ENCODE measurements at places on chromosomes 13 and 19. TPM values are rescaled to one million over a fixed set of nuclear protein-coding genes. Genes with fewer than 3 reads are reported as not detected.

Gene PRODH2
- total RNA-seq, result not detected

Gene SRRM5
- total RNA-seq, result 0.40 TPM

Gene DDX49
- 45.2 TPM for total RNA-seq

Gene DPF1
- total RNA-seq, result not detected

Gene IRGC
- total RNA-seq, result not detected

Gene ZNF613
- total RNA-seq, result 3.3 TPM

Gene FUT3
- total RNA-seq, result 0.50 TPM

Gene SYNE4
- total RNA-seq, result 2.0 TPM

Gene SERPINE3
- total RNA-seq, result not detected

Gene FUT6
- total RNA-seq, result not detected

Gene PTH2
- not detected for total RNA-seq

Gene RUBCNL
- total RNA-seq, result 0.13 TPM

Gene TMEM238
- 19.5 TPM for total RNA-seq

Gene KCTD12
- 4.6 TPM for total RNA-seq
